Epithelial cell of proximal tubule (primary cell): ENCODE measurements at places on chromosomes 7 and 10. TPM values are rescaled to one million over a fixed set of nuclear protein-coding genes. Genes with fewer than 3 reads are reported as not detected.
A peak's percentile ranks its signal among the peaks of the same experiment; 100 is the strongest.

Gene PPP1R9A
- 11.7 and 14.1 TPM in 2 replicates for total RNA-seq

Gene HPSE2
- not detected in 2 replicates for total RNA-seq

Gene NMT2
- total RNA-seq, result 28.5 and 31.0 TPM in 2 replicates

Gene FKBP6
- not detected in 2 replicates for total RNA-seq

Gene ASZ1
- not detected in 2 replicates for total RNA-seq

Gene NUTM2B
- 0.40 TPM in 1 of 2 replicates, not detected in the other for total RNA-seq

Gene CLRN3
- total RNA-seq, result not detected in 2 replicates

GRCh38 chr7:138521837-138522461 lies 61.9 kb downstream of the TRIM24 start:
- no peak for DNase-seq

GRCh38 chr10:130226012-130226411 lies 89.8 kb downstream of the GLRX3 start:
- no peak for DNase-seq

DNA sequence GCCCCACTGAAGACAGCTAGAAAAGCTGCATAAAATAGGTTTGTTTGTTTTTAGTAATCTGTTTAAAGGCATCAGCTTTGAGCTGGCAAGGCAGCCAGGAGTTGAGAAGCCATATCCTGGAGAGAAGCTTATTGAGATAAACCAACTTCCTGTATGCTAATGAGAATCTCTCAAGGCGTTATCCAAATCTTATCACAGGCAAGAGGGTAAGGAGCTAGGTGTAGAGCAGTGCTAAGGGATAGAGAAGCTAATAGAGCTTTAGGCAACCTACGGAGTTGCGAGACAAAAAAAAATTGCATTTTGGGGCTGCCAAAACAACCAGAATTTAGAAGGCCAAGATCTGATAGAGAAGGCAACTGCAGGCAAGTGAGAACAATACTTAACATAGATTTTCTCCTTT lies 641.6 kb downstream of the SH2D4B start:
- no peak for DNase-seq

DNA sequence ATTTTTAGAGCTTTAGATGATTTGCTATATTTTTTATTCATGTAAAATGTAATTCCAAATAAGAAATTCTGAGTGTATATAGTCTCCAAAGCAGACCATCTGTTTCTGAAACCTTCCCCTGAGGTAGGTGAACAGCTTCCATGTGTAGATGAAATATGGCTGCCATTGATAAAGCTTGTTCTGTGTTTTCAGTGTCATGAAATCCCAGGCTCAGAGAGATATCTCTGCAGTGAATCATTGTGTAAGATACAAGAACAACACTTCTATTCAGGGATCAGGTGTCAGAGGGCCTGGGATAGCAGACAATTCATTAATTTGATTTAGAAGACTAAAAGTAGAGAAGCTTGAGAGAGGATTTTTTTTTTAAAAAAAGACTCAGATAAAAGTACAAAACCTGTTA lies 29.1 kb downstream of the ACTA2 start:
- DNase-seq, result no peak

GRCh38 chr7:152336754-152337368 lies 98.9 kb downstream of the KMT2C start:
- no peak for DNase-seq

GRCh38 chr10:131955591-131956340 lies 26.0 kb downstream of the BNIP3 start:
- no peak for DNase-seq

GRCh38 chr7:49644396-49645166 lies 128.9 kb upstream of the VWC2 start:
- DNase-seq, result no peak

DNA sequence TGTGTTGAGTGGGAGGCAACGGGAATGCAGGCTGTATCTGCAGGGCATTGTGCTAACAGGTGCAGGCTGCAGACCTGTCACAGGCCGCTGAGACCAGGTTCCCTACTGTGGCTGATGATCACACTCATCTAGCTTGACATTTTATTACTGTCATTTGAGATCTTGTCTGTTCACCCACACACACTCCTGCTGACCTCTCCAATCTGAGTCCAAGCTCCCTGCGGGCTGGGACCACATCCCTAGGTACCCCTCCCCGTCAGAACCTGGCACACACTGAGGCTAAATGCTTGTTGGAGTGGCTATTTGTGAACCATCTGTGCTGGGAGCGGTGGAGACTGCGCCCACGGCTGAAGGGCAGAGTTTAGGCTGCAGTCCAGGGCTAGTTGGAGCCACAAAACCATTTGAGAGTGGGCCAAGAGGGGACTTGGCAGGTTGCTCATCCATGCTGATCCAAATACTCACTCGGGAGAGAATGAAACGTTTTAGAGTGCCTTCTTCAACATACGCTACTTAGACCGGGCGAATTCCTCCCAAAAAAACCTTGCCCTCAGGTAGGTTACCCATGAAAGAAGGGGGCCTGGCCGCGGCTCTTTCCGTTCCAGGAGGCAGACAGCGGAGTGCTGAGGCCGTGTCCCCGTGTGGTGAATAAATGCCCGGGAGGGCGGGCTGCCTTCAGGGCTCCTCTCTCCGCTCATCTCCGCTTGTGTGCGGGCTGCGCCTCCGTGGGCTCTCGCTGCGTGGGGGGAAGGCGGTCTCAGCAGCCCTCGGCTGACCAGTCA lies 164.4 kb downstream of the RGS10 start:
- no peak for DNase-seq

DNA sequence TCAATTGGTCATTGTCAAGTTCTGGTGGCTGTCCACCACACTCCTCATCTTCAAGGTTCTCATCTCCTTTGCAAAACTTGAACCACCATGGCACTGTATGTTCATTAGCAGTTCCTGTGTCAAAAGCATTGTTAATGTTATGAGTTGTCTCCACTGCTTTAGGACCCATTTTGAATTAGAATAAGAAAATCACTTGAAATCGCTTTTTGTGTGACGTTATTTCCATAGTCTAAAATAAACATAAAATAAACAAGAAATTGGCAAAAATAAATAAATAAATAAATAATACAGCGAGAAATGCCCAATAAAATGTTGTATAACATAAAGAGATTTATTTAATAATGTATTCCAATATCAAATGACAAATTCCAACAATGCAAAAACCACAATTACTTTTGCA lies 195.5 kb upstream of the CDC14C start:
- DNase-seq, result no peak

DNA sequence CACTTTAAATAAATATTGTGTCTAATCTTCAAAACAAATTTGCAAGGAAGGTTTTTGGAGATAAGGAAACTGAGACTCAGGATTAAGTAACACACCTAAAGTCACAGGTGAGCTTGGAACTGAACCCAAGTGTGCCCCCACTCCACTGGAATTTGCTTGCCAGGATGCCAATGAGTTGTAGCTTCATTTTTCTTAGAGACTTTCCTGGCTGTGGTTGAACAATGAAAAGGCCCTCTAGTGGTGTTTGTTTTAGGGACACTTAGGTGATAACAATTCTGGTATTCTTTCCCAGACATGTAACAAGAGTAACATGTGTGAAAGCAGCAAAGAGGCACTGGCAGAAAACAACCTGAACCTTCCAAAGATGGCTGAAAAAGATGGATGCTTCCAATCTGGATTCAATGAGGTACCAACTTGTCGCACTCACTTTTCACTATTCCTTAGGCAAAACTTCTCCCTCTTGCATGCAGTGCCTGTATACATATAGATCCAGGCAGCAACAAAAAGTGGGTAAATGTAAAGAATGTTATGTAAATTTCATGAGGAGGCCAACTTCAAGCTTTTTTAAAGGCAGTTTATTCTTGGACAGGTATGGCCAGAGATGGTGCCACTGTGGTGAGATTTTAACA lies 1.5 kb downstream of the IL6 start:
- peak; percentile 57 for DNase-seq

- peak; percentile 44 for DNase-seq
Observed at GRCh38 chr7:35658606-35659201, 36.2 kb downstream of the HERPUD2 start.

DNA sequence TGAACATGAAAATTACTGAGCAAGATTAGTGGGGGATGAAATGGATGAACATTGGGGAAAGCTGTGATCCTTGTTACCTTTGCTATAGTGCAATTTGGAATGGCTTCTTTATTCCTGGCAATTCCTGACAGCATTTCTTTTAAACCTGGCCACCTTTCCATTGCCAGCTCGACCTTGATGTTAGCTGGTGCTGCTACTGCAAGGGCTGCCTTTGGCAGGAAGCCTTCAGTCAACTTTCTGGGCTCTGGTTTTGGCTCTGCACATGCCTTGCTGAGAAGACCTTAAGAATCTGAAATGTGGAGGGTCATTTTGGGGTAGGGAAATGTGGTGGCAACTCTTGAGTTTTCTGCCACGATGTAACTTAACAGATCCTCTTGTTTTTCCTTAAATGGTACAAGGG lies 64.7 kb downstream of the KAT6B start:
- no peak for DNase-seq

- no peak for DNase-seq
Observed at GRCh38 chr7:52154382-52154781, 837.8 kb upstream of the COBL start.

DNA sequence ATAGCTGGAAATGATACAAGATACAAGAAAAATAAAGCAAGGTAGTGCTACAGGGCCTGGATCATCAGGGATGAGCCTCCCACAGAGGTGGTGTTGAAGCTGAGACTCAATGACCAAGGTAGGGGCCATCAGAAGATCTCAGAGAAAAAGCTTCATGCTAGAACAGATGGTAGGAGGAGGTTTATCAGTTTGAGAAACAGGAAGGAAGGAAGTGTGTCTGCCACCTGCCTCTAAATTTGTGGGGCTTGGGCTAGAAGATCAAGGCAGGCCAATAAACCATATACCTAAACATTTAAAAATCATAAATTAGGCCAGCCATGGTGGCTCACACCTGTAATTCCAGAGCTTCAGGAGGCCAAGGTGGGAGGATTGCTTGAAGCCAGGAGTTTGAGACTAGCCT lies 410.8 kb upstream of the PRKCQ start:
- no peak for DNase-seq
